ENCODE measurements at places on chromosomes 11 and 22.

DNA sequence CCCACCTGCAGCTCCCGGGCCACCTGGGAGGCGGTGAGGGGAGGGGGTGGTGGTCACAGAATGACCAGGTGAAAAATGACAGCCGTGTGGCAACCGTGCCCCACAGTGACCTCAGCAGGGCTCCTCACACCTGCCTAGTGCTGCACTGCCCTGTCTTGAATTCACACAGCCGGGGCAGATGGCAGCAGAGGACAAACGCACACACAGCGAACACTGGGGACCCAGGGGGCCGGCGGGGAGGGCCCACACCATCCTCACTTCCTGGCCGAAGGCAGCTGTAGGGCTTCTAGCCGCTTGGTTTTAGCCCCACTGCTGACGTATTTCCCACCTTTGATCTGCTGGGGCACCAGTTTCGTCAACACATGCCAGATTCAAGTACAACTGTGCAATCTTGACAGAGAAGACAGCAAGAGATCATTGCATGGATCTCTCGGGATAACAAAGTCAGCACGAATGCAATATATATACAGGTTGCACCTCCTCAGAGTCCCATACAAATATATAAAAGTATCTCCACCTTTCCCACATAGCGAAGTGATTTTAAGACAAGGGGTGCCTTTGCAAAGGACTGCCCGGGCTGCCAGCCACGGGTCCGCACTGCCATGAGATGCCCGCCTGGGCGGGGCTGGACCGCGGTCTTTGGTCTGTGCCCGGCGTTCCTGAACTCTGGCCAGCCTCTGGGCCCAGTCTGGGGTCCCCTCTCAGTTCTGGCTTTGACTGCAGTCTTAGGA, 26.9 kb downstream of the TRMU start:
- DNase-seq: no peak

- DNase-seq: no peak
Measured at GRCh38 chr11:8248786-8249185, 14.9 kb downstream of the LMO1 start.

DNA sequence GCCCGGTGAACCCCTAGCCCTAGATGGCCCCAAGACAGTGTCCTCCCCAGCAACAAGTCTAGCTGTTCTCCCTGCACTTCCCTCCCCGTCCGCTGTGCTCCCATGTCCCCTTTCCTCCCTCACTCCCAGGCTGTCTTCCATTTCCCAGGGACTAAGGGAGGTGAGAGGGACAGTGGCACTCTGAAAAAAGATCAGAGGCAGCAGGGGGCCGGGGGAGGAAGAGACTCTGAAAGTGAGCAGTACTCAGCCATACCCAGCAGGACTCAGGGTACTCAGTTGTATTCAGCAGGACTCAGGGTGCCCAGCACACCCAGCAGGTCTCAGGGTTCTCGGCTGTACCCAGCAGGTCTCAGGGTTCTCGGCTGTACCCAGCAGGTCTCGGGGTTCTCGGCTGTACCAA, 48.4 kb upstream of the THY1 start:
- no peak for DNase-seq

DNA sequence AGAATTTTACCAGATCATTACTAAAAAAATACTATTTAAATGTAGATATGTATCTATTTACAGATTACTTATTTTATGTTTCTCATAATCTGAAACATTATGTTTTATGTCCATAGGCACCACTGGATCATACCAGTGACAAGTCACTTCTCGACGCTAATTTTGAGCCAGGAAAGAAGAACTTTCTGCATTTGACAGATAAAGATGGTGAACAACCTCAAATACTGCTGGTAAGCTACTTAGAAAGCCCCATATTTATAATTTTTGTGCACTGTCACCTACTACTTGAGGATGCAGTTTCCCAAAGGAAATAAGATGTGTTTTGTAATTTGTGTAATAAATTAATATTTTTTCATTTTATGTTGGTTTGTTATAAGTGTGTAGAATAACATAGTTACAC, 42.6 kb downstream of the USP47 start:
- no peak for DNase-seq

Data from stimulated activated CD4-positive, alpha-beta T cell treated with anti-CD3 and anti-CD28 coated beads, Interleukin-15, amount 100 ng/mL, for 48 hours (primary cell).